ENCODE measurements at places on chromosomes 11 and 22.
A peak's percentile ranks its signal among the peaks of the same experiment; 100 is the strongest.

- DNase-seq, result no peak
Measured at GRCh38 chr11:9208726-9209501, 56.2 kb downstream of the DENND5A start.

GRCh38 chr11:91407842-91408241 is 816.8 kb upstream of the FAT3 start:
- no peak for DNase-seq

- DNase-seq, result peak; percentile 10
Measured at GRCh38 chr11:101686514-101686913, 102.7 kb upstream of the TRPC6 start.

DNA sequence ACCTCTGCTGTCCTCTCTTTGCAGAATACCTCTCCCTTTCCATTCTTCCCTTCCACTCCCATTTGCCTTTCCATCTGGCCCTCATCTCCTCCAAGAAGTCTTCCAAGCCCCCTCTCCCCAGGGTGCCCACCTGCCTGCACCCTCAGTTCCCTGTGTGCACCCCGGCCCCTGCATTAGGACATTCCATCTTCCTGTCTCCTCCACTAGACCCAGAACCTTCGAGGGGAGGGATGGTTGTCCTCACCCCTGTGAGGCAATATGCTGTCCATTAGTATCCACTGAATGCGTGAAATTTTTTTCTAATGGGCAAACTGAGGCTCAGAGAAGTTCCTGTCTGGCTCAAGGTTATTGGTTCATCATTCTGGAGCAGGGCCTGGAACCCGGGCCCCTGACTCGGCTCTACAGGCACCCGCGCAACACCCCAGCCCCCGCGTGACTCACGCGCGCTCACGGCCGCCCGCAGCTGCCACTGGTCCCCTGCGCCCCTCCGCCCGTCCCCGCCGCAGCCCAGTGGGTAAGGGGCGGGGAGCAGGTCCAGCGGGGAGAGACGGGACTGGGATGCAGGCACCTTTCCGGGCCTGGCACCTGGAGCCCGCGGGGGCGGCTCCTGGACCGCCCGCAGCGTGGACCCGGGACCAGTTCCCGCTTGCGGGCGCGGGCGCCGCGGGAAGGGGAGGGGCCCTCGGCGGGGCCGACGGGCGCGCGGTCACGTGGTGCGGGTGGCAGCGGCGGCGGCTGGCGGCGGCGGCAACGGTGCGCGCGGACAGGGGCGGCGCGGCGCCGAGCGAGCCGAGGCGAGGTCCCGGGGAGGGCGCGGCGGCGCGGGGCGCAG is 7.0 kb downstream of the SEPTIN3 start:
- peak; percentile 61 for DNase-seq

DNA sequence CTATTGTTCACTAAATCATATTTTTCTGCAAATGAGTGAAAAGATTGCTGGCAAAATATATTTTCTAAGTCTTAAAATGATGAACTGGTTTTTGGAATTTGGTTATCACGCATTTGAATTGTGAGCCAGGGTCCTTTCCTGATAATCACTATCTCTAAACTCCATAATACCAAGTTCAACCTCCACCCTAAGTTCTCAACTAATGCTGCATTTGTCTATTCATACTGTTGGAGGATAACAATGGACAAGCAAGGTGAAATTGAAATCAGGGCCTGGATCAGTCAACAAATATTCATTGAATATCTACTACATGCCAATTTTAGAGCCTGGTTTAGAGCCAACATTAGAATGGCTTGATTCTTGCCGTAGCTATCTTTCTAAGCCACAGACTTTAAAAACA is 4.7 kb upstream of the PCF11 start:
- DNase-seq, result no peak

Data from 8988T (cell line).